Muscle of leg (tissue), 16 donors: ENCODE measurements at places on chromosomes 16 and 17. TPM values are rescaled to one million over a fixed set of nuclear protein-coding genes. Genes with fewer than 3 reads are reported as not detected.
A peak's percentile ranks its signal among the peaks of the same experiment; 100 is the strongest.

DNA sequence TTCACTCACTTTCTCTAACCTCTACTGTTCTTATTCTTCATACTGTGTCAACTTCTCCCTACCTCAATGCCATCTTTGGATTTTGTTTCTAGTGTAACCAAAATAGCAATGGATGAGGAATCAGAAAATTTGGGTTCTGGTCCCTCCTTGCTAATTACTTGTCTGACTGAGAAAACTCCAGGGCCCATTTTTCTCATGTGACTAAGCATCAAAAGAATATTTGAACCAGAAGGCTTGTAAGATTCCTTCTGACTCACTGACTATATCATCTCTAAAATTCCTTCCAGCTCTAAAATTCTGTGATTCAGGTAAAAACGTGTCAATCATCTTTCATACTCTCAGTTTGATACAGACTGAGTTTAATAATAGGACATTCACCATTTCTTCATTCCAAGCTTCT lies 57.9 kb downstream of the BRIP1 start:
- no peak overlapping the region for H3K27ac ChIP-seq
- no peak for DNase-seq
- H3K4me1 ChIP-seq: no peaks in the 10 kb centered on the region
- H3K4me3 ChIP-seq: no peak overlapping the region

DNA sequence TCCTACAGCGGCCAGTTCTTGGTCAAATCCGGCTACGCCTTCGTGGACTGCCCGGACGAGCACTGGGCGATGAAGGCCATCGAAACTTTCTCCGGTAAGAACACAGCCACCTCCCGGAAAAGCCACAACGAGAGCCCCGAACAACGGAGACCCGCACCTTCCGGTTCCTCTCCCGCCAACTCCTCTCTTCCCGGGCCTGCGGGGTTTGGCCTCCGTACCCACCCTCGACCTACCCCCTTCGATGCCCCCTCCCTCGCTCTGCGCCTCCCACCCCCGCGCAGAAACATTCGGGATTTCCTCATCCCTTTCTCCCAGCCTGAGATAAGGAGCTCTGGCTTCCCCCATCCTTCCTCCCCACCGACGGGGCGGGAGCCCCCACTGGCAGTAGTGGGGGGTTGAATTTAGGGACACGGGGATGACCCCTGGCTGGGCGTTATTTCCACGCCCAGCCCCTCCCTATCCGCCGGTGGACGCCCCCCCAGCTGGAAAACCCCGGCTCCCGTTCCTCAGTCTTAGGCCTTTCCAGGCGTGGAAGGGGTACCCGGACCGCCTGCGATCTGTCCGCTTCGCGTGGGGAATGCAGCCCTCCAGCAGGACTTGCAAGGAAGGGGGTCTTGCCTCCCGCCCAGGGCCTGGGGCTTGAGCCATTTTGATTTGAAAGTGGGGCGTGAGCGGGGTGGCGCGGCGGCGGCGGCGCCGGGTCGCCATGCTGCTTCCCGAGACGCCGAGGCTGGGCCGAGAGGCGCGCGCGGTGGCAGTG lies 822 bp downstream of the IGF2BP1 start:
- H3K4me3 ChIP-seq: peak overlapping the region; percentile 82
- H3K36me3 ChIP-seq: no peaks in the 10 kb centered on the region
- H3K27me3 ChIP-seq: peaks cover 38% of the 10 kb centered on the region
- peak overlapping the region; percentile 93 for H3K27ac ChIP-seq
- DNase-seq: peak; percentile 43

- H3K36me3 ChIP-seq: peaks cover 12% of the 10 kb centered on the region
- no peaks in the 10 kb centered on the region for H3K27me3 ChIP-seq
- no peak overlapping the region for H3K4me3 ChIP-seq
- H3K27ac ChIP-seq: no peak overlapping the region
- H3K4me1 ChIP-seq: peaks cover 28% of the 10 kb centered on the region
- no peak for DNase-seq
Measured at GRCh38 chr17:19305761-19306159, 56.8 kb downstream of the B9D1 start.

DNA sequence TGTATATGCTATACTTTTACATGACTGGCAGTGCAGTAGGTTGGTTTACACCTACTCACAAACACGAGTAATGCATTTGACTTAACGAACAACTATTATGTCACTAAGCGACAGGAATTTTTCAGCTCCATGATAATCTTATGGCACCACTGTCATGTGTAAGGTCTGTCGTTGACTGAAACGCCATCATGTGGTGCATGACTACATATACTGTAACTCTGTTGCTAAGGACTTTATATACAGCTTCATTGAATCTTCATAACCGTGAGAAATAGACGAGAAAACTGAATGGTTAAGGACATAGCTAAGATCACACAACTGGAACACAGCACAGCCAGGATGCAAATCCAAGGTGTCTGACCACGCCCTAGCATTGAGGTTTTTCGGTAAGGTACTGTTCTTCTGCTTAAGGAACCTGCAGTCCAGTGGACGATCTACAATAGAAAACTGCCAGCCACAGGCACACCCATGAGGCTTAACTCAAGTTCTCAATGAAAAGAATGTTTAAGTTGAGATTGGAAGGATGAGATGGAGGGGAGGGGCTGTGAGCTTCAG lies 3.3 kb downstream of the CFAP20 start:
- no peaks in the 10 kb centered on the region for H3K27me3 ChIP-seq
- no peaks in the 10 kb centered on the region for H3K36me3 ChIP-seq
- peaks cover 46% of the 10 kb centered on the region for H3K4me1 ChIP-seq
- H3K4me3 ChIP-seq: no peak overlapping the region
- peak overlapping the region; percentile 100 for H3K27ac ChIP-seq

The MAPK8IP3 gene
- total RNA-seq: 36.5 TPM

DNA sequence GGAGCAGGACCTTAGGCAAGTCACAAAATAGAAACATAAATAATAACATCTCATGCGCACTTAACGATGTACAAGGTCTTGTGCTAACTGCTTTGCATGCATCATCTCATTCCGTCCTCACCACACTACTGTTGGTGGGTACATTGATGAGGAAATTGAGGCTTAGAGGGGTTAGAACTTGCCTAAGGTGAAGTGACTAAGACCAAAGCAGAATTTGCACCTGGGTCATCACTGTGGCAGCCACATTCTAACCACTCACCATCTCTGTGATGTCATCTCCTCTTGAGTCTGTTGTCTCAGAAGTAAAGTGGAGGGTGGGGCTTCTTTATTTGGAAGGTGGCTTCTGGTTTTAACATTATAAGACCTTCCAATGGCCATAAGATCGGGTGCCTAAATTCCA lies 20.4 kb upstream of the TRIM25 start:
- no peak overlapping the region for H3K4me3 ChIP-seq
- H3K4me1 ChIP-seq: no peaks in the 10 kb centered on the region
- no peak for DNase-seq
- H3K27me3 ChIP-seq: no peaks in the 10 kb centered on the region

DNA sequence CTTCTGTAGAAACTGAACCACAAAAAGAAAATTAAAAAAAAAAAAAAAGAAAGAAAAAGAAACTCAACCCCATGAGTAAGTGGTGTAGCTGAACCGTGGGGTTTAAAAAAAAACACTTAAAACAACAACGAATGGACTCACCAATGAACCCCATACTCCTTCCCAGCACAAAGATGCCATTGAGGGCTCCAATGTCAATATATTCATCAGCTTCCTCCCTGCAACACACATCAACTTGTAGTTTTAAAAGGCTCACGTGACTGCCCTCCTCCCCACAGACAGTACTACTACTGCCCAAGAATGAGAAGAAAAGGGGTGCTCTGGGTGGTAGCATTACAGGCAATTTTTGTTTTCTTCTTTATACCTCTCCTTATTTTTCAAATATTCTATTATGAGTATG lies 3.3 kb upstream of the KLHL11 start:
- no peaks in the 10 kb centered on the region for H3K27me3 ChIP-seq
- peaks cover 9% of the 10 kb centered on the region for H3K4me1 ChIP-seq
- no peak overlapping the region for H3K4me3 ChIP-seq
- no peak overlapping the region for H3K27ac ChIP-seq
- peaks cover 59% of the 10 kb centered on the region for H3K36me3 ChIP-seq
- no peak for DNase-seq

DNA sequence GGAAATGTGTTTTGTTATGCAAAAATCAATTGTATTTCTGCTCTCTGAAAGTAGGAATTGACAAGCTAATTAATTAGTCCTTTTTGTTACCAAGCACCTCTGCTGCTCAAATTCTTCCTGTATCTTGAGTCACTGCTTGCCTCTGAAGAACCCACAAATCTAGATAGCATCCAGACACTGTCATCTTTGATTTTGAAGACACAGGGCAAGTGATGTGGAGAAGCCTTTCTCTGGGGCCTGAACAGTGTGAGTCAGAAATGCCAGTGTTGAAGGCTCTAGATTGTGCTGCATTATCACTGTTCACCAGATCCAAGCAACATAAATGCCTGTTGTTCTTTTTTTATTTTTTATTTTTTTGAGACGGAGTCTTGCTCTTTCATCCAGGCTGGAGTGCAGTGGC lies 10.9 kb upstream of the ST6GALNAC1 start:
- no peaks in the 10 kb centered on the region for H3K27me3 ChIP-seq
- H3K4me3 ChIP-seq: no peak overlapping the region
- H3K27ac ChIP-seq: no peak overlapping the region
- H3K4me1 ChIP-seq: no peaks in the 10 kb centered on the region
- DNase-seq: no peak

- H3K4me1 ChIP-seq: no peaks in the 10 kb centered on the region
- no peaks in the 10 kb centered on the region for H3K27me3 ChIP-seq
- no peak overlapping the region for H3K27ac ChIP-seq
- H3K36me3 ChIP-seq: peaks cover 39% of the 10 kb centered on the region
- no peak overlapping the region for H3K4me3 ChIP-seq
Measured at GRCh38 chr17:73422121-73422520, 110.3 kb upstream of the CDC42EP4 start.

DNA sequence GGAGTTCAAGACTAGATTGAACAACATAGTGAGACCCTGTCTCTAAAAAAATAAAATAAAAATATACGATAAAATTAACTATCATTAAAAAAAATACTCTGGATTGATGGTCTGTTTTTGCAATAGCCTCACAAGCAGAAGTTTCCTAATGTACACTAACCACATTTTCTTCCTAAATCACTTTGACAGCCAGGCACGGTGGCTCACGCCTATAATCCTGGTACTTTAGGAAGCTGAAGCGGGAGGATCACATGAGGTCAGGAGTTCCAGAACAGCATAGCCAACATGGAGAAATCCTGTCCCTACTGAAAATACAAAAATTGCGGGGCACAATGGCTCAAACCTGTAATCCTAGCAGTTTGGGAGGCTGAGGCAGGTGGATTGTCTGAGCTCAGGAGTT lies 64.7 kb downstream of the HELZ start:
- H3K4me1 ChIP-seq: no peaks in the 10 kb centered on the region
- peaks cover 8% of the 10 kb centered on the region for H3K36me3 ChIP-seq
- H3K4me3 ChIP-seq: no peak overlapping the region
- H3K27ac ChIP-seq: no peak overlapping the region
- H3K27me3 ChIP-seq: no peaks in the 10 kb centered on the region

GRCh38 chr17:66167189-66167815 lies 24.6 kb downstream of the CEP112 start:
- H3K36me3 ChIP-seq: peaks cover 9% of the 10 kb centered on the region
- no peaks in the 10 kb centered on the region for H3K27me3 ChIP-seq
- no peak overlapping the region for H3K4me3 ChIP-seq
- no peaks in the 10 kb centered on the region for H3K4me1 ChIP-seq

- no peaks in the 10 kb centered on the region for H3K27me3 ChIP-seq
- peaks cover 6% of the 10 kb centered on the region for H3K36me3 ChIP-seq
- no peak for DNase-seq
- H3K27ac ChIP-seq: no peak overlapping the region
- H3K4me3 ChIP-seq: no peak overlapping the region
- no peaks in the 10 kb centered on the region for H3K4me1 ChIP-seq
Measured at GRCh38 chr17:76432004-76432403, 20.9 kb downstream of the UBE2O start.

- H3K36me3 ChIP-seq: no peaks in the 10 kb centered on the region
- no peak for DNase-seq
- no peak overlapping the region for H3K27ac ChIP-seq
- no peaks in the 10 kb centered on the region for H3K4me1 ChIP-seq
- H3K4me3 ChIP-seq: no peak overlapping the region
Measured at GRCh38 chr16:51989637-51990230, 557.2 kb downstream of the TOX3 start.

DNA sequence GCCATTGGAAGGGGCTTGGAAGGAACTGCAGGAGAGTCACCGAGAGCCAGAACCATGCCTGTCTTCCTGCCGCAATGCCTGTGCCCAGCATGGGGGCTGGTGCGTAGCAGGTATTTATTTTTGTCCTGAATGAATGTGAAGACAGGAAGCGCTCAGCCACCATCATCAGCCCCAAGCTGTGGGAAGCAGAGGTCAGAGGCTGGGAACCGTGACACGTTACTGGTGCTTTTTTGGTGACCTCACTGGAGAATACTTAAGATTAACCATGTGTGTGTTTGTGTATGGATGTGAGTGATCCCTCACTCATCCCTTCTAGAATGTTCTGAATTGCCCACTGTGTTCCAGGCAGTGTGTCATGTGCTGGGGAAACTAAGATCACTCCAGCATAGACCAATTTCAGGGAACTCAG lies 343.8 kb downstream of the SNX29 start:
- no peak for DNase-seq
- no peak overlapping the region for H3K27ac ChIP-seq
- H3K4me1 ChIP-seq: peaks cover 10% of the 10 kb centered on the region
- H3K27me3 ChIP-seq: no peaks in the 10 kb centered on the region
- no peak overlapping the region for H3K4me3 ChIP-seq

DNA sequence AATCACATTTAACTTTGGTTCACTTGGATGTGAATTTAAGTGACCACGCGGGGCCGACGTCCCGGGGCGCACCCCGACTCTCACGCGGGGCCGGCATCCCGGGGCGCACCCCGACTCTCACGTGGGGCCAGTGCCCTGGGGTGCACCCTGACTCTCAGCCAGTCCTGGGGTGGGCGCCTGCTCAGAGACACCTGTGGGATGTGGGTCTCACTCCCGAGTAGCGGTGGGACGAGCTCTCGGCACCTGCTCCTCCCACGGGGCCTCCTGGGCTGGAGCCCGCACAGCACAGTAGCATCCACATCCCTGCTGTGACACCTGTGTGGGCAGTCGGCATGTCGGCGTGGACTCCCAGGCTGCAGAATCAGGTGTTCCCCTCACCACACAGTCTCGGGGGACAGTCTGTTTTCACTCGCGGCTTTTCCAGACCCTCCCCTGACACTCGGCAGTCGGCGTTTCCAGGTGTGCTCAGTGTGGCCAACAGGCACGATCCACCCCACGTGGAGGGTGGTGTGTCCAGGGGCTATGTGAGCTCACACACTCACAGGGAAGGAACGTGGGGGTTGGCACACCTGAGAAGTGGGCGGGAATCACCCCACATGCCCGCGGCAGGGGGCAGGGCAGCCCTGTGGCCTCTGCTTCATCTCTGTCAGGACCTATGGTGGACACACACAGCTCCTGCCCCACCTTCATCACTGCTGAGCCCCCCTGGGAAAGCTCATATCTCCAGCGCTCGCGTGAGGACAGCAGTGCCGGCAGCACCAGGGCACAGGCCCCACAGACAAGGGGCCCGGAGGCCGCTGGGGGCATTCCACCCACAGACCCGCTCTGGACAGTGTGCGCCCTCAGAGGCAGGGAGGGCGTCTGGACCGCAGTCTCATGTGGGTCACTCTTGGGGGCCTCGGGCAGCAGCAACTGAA lies 51.8 kb downstream of the LMF1 start:
- no peaks in the 10 kb centered on the region for H3K27me3 ChIP-seq
- peaks cover 2% of the 10 kb centered on the region for H3K36me3 ChIP-seq
- H3K4me1 ChIP-seq: peaks cover 60% of the 10 kb centered on the region
- DNase-seq: no peak
